ENCODE measurements at places on chromosomes 6 and 20.
A peak's percentile ranks its signal among the peaks of the same experiment; 100 is the strongest.

DNA sequence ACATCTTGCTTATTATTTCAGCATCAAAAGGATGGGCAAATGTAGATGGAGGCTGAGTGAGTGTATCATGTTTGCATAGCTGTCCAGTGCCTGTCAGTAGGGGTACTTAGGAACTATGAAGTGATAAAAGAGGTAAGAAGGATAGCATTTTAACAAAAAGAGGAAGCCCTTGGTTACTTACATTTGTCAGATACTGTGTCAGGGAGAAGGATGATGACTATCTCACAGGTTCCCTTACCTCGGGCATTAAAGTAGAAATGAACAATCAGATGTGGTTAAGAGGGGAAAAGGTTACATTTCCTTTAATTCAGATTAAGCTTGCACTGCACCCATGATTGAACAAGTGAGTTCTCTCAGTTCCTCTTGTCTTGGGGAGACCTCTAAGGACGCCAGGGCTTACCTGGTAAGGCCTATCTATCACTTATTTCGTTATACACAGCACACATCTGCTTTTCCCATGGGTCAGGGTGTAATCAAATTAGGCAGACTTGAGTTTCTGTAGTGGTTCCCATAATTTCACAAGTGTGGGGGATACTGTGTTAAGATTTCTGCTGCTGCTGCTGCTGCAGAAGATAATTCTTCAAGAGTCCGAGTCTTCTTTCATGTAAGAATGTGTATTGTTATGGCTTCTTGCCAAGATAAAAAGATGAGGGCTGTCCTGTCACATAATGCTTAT is 4.5 kb downstream of the FOXO3 start:
- DNase-seq: no peak

DNA sequence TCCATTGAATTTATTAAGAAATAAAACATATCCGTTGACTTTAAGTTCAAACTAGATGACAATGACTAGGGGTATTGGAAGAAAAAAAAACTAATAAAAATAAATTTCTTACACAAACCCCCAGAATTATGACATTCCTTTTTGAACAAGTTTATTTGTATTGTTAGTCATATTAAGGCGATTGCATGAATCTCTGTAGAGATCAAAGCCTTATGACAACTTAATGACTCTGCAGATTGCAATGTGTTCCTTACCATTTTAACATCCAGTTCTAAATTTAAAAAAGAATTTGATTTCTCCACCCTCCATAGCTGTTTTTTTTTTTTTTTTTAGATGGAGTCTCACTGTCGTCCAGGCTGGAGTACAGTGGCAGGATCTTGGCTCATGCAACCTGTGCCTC is 189.8 kb upstream of the CEP162 start:
- no peak for DNase-seq

DNA sequence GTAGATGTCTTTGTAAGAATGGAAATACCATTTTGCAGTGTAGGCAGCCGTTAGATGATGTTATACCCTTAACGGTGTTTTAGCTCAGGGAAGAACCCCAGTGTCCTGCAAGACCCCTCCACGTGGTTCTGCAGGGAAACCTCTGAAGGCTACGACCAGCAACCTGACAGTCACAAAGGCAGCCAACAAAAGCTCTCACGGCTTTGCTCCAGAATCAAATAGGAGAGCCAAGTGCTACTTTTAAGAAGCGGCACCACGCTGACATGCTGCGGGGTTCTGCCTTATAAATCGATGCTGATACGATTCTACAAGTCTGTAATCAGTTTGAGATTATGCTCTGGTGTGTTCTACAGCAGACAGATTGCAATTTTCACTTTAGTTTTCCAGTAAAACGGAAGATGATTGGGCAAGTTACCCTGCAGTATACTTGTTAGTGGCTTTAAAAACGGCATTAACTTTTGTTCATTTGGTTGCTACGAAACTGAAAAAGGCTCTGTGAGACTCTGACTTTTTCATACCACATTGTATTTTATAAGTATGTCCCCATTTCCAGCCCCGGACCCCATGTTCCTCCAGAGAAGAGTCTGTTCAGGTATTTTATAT is 312.9 kb downstream of the SAMD5 start:
- no peak for DNase-seq

DNA sequence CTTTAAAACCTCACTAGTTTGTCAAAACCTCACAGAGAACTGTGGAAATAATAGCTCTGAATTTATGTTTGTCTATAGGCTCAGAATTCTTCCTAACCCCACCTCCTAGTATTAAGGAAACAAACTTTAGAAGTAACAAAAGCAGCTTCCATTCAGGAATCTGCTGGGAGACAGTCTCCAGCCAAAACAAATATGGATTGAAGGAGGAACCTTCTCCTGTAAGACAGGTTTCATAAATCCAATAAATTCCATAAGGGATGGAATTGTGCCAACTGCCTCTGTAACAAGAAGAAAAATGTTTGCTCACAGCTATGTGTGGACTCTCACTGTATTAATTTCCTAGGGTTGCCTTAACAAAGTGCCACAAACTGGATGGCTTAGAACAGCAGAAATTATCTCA is 7.5 kb downstream of the SYCP2 start:
- DNase-seq: no peak

DNA sequence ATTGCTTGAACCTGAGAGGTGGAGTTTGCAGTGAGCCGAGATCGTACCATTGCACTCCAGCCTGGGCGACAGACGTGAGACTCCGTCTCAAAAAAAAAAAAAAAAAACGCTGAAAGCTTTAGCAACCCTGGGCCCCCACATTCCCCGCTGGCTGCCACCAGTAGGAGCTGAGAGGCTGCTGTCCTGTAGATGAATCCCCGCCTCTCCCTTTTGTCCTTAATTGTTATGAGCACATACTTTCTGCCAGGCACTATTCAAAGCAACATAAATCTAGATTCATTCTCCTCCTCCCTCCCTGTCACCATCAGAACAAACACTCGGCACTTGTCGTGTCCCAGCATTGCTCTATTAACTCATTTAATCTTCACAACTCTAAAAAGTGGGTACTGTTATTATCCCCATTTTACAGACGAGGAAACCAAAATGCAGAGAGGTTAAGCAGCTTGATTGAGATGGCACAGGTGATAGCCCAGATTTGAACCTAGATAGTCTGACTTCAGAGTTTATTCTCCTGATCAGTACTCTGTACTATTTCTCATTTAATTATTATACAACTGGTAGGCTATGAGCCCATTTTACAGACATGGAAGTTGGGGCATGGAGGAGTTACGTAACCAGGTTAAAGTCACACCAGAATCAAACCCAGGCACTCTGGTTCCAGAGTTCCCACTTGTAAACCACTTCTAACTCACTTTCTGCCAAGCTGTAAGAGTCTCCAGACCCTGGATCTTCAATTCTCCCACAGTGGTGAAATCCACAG is 97.4 kb downstream of the EYA2 start:
- DNase-seq: no peak

DNA sequence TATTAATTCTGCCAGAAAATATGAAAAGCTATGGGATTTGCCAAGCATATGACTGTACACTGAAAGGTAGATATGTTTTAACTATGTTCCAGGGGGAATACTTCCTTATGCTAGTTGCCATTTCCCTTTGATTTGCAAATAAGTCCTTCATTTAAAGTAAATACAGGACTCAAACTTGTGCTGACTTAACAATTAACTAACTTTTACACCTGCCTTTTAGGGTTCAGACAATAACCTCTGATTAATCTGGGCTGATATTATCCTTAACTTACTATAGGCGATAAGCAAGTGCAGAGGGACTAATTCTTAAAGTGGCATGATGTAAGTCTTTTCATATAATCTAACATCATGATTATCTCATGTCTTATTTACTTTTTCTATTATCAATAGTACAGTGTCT is 143.1 kb downstream of the AHI1 start:
- DNase-seq: no peak

GRCh38 chr6:160882791-160883279 is 108.7 kb upstream of the MAP3K4 start:
- DNase-seq: no peak

- no peak for DNase-seq
These were observed 34.1 kb upstream of the HMGA1 start for GRCh38 chr6:34202329-34203201.

GRCh38 chr20:10402938-10403608 is 30.9 kb downstream of the MKKS start:
- DNase-seq: no peak

DNA sequence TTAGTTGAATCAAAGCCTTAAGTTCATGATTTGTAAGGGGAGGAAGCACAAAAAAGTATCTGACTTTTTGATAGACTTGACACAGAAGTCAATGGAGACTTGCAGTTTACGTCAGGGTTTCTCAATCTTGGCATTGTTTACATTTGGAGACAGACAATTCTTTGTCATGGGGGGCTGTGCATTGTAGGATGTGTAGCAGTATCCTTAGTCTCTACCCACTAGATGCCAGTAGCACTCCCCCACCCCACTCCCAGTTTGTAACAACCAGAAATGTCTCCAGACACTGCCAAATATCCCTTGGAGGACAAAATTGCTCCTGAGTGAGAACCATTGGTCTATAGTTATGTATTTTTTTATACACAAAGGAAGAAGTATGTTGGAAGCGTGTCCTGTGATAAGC is 434.1 kb downstream of the RFPL4B start:
- DNase-seq: no peak

DNA sequence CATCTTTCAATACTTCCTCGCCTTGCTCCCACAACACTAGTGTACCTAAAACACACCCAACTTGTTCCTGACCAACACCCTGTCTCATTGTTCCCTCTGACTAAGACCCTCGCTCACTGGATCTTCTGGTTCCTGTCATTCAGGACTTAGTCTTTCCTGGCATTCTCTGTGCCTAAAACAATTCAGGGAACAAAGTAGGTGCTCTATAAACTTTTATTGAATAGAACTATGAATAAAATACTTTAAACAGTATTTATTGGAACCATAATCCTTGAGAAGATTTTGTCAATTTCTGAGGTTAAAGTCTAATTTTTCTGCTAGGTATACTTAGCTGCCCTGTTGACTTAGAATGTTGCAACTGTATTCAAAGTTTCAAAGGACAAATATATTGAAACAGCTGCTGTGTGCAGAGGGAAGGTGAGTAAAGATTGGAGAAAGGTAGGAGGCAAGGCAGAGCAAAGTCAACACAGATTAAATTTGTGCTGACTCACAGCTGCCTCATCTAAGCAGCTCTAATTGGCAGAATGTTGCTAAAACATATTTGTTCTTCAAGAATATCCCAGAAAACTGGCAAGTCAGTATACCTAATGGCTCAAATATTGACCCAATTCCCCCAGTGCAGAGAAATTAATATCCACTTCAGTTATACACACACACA is 37.6 kb downstream of the GSTA2 start:
- DNase-seq: no peak

GRCh38 chr6:50699051-50699775 is 14.1 kb upstream of the TFAP2D start:
- no peak for DNase-seq

- no peak for DNase-seq
These were observed 208.9 kb upstream of the EXOC2 start for GRCh38 chr6:901696-902460.

GRCh38 chr6:124991764-124992295 is 29.6 kb downstream of the RNF217 start:
- no peak for DNase-seq

GRCh38 chr6:42512579-42512978 is 51.2 kb upstream of the UBR2 start:
- no peak for DNase-seq

DNA sequence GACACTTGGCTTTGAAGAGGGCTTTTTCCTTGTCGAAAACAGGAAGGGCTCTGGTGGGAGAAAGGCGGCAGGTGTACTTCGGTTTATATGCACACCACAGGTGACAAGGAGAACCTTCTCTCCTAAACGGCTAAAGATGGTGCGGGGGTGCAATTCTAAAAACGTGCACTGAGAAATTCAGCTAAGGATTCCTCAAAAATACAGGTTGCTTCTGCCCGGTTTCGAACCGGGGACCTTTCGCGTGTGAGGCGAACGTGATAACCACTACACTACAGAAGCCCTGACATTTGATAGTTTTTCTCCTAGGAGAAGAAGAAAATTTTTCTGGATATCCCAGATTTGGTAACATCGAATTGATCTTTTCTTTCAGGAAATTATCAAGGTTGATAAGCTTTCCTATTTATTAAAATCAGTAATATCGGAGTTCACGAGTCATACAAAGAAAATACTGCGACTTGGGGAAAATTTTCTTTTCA is 32.0 kb downstream of the POM121L2 start:
- DNase-seq: no peak

- DNase-seq: no peak
These were observed 382.1 kb downstream of the HACE1 start for GRCh38 chr6:104477569-104477968.

GRCh38 chr6:89145091-89145955 is 532 bp upstream of the PM20D2 start:
- peak; percentile 31 for DNase-seq

GRCh38 chr6:78629154-78629721 is 238.1 kb upstream of the IRAK1BP1 start:
- DNase-seq: no peak

- DNase-seq: no peak
These were observed 19.5 kb upstream of the RSPH4A start for GRCh38 chr6:116596815-116597214.

DNA sequence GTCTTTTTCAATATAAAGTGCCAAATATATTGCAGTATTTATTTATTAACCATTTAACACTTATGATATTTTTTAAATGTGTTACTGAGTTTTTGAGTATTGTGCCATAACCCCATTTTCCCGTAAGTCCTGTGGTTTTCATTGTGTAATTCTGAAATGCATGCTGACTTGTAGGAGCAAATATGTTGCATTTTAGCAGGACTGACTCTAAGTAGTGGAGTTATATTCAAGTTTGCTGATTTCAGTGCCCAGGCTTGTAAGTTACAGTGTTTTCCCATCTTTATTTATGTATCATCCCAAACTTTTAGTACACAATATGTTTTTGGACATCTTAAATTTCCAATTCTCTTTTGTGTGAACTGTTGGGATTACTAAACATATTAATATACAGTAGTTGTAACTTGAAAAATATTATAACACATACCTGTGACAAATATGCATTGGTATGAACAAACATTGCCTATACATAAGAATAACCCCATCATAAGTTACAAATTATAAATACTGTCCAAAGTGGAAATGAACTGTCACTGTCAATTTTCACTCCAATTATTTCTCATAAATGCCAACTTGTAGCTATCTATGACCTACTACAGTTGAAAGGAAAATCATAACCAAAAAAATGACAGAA is 179.3 kb upstream of the RUNX2 start:
- DNase-seq: no peak

DNA sequence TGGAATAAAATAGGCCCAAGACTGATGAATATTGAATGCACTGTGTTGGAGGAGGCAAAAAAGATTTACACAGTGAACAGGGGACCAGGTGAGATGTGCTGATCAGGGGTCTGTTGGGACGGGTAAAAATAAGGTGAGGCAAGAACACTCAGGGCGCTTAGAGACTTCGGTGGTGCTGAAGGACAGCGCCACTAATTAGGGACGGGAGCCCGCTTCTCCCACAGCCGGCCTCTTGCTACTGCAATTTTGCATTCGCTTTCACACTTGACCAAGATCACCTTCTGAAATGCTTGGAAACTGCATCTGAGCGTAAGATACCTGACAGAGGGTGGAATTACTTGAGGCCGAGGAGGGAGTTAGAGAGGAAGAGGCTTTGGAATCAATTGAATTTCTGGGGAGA is 7.3 kb downstream of the TFAP2D start:
- DNase-seq: no peak

- no peak for DNase-seq
These were observed 104.1 kb upstream of the BMP5 start for GRCh38 chr6:55979526-55979925.

Measured in activated naive CD4-positive, alpha-beta T cell treated with Interleukin-2 at 50 U/mL for 16 hours (primary cell).